ENCODE measurements at places on chromosomes 1 and 21.
A peak's percentile ranks its signal among the peaks of the same experiment; 100 is the strongest.

DNA sequence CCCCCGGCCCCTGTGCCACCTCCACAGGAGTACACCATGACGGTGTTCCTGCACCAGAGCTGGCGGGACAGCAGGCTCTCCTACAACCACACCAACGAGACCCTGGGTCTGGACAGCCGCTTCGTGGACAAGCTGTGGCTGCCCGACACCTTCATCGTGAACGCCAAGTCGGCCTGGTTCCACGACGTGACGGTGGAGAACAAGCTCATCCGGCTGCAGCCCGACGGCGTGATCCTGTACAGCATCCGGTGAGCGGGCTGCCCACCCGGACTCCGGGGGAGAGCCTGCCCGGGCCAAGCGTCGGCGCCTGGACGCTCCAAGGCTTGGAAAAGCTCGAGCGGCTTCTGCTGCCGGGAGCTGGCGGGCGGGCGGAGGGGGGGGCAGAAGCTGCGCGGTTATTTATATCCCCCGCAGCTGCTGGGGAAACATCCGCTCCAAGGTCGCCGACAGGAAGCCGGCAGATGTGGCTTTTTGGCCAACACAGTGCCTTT lies 6.4 kb downstream of the GABRD start:
- DNase-seq, result no peak

DNA sequence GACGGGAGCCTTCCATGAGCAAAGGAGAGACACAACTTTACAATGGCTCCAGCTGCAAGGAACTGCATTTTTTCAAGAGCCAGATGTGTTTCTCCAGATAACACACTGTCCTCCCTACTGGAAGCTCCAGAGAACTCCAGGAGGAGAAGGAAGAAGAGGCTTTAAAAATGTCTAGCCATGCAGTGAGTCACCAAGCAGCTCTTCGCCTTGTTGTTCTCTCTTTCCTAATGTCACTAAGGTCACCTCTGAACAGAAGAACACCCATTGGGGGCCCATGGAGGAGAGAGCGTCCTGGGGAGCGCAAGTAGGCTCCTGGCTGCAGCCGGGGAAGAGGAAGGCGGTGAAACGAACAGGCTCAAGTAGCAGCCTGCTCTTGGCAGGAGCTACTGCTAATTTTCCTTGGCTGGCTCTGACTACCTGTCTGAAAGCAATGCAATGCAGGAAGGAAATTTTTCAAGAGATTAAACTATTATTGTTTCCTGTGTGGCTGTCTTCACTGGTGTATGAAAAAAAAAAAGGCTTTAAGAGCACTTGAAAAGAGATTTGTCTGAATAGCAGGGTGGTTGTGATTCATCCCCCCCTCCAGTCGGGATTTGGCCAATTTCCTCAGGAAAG lies 321.9 kb downstream of the SETD4 start:
- DNase-seq, result no peak

- DNase-seq, result no peak
Observed at GRCh38 chr21:38249696-38250278, 7.0 kb upstream of the KCNJ15 start.

- no peak for DNase-seq
Observed at GRCh38 chr1:116287341-116288200, 85.5 kb upstream of the ATP1A1 start.

- DNase-seq, result peak; percentile 51
Observed at GRCh38 chr21:35051287-35051818, 2.3 kb upstream of the RUNX1 start.

DNA sequence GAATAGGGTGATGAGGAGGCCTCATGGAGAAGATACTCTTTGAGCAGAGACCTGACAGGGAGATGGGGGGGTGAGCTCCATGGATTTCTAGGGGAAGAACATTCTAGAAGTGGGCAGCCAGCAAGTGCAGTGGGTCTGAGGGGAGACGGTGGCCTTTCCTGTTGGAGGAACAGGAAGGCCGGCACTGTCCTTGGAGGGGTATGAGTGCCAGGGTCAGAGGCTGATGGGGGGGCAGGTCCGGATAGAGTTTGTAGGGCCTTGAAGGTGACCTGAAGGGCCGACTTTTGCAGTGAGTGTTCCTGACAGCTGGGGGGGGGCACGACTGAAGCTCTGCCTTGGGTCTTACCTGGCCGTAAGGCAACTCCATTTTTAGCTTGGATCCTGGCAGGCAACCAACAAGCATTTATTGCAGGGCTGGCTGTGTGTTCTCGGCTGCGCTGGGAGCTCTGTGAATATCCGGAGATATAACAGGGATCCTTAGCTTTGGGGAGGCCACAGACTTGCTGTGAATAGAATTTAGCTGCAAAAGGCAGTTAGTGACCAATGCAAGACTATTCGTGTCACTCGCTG lies 130.6 kb downstream of the MRPS6 start:
- no peak for DNase-seq

DNA sequence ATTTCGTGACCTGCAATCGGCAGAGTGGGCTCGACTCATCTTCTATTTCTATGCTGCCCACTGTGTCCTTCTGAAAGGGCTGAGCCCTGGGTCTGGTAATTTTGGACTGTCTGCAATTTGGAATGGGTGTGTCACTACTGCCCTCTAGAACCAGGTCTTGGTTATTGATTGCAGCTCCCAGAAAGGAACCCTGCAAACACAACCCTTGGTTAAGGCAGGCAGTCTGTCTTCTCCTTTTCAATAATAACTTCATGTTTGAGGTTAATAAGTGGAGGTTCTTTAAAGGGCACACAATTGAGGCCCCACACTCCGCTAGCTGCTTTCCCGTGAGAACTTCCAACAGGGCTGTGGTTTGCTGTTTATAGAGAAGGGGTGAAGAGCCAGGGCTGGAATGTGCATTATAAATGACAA lies 79.9 kb upstream of the LYST start:
- no peak for DNase-seq

- no peak for DNase-seq
Observed at GRCh38 chr1:211975152-211975941, 60.0 kb downstream of the INTS7 start.

DNA sequence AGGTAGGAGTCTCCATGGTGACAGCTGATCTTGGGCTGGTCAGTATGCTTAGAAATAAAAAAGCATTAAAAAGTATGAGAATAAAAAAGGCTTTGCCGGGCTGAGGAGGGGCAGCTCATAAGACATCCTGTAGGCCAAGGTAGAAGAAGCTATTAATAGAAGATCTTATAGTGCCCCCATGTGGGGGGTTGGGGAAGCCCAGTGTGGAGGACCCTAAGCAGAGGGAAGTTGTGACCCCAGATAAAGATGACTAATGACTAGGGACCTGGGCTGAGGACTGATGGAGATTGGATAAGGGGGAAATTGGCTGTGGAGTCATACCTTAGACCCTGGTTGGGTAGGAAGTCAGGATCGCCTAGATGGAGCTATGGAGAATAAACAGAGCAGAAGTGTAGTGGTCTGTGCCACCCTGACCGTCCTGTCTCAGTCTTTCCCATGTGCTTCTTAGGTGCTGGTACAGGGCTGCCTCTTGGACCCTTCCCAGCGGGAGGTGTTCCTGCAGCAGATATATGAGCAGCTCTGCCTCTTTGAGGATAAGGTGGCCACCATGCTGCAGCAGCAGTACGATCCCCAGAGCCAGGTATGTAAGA lies 25.0 kb downstream of the SZT2 start:
- DNase-seq, result peak; percentile 41

DNA sequence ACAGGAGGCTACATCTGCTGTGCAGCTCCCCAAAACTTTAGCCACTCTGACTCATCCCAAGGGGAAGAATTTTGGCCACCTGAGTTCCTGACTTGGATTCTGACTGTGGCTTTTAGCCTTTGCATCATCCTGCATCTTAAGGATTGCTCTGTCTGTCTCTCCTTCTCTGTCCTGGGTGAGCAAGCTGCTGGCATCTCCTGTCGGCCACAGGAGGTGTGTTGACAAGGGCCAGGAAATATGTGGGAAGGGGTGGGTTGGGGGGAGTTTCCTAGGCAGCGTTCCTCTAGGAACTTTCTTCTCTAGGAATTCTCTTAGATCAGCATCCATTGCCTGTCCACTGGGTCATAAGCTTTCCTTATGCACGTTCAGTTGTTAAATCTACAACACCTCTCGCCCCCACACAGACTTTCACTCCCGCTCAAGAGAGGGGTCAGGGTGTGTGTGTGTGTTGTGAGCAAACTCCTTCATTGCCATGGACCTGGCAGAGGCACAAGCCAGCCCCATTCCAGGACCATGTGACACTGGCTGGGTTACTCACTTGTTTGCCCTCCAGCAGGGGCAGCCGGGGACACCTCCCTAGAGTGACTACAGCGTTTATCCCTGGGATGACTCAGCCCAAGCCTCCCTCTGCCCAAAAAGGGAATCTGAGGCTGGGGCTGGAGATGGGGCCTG lies 145.0 kb upstream of the DUSP10 start:
- DNase-seq, result peak; percentile 79

DNA sequence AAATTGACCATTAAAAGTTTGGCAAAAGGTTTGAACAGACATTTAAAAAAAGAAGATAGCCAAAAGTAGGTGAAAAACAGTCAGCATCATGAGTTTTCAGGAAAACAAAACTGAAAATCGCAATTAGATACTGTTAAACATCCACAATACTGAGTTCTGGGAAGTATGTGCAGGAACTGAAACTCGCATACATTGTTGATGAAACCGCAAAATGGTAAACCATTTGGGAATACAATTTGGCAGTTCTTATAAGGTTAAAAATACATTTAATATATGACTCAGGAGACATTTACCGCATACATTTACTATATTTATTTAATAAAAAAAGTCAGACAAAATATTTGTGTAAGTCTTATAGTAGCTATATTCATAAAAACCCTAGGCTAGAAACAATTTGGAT lies 393.2 kb downstream of the COL11A1 start:
- no peak for DNase-seq

- no peak for DNase-seq
Observed at GRCh38 chr21:46216132-46216747, 12.3 kb downstream of the LSS start.

DNA sequence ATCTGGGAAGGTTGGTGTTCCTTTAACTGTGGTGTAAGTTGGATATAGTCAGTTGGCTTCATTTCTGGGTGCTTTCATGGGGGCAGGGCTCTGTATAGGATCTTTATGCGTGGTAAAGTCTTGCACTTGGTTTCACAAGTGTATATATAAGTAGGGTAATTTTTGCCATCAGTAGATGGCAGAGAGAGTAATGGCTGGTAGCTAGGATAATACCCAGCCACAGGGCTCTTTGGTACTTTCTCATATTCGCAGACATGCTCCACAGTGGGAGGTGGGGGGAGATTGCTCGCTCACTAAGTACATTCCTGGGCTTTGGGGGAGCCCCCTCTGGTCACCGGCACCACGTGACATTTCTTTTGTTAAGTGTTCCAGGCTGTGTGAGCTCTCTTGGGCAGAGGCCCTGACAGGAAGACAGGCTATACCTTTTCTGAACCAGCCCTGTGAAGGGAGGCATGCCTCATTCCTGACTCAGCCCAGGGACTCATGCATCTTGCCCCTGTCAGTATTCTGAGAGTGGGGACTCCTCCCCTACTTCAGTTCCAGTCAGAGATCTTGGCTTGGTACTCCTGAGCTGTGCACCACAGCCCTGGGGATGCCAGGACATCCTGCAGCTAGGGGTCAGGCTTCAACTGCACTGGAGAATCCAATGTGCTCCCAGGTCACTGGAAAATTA lies 37.6 kb downstream of the FCRL2 start:
- no peak for DNase-seq

DNA sequence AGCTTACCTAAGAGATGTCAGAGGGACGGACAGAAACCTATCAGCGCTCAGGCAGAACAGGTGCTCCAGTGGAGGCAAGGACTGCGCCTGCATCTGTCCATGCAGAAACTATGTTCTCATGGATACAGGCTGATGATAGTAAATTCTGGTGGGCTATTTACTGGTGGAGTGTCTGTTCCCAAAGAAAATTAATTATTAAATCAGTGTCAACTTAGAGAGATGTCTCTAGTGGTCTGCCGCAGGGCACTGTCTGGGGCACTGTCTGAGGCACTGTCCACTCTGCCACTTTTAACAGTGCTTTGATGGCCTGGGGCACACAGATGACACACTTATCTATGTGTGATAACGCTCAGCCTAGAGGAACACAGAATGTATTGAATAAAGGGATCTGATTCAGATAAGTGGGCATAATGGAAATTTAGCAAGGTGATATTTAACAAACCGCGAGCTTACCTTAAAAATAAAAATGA lies 148.1 kb downstream of the RGS7 start:
- DNase-seq, result no peak

GRCh38 chr1:53037159-53037558 lies 24.9 kb upstream of the PODN start:
- no peak for DNase-seq
